ENCODE measurements at places on chromosomes 12 and 14. TPM values are rescaled to one million over a fixed set of nuclear protein-coding genes. Genes with fewer than 3 reads are reported as not detected.

The BDKRB1 gene
- 2.5 TPM for total RNA-seq

The EPYC gene
- total RNA-seq, result not detected

The TAS2R13 gene
- total RNA-seq, result 0.58 TPM

The TAMALIN gene
- 9.0 TPM for total RNA-seq

The HOXC6 gene
- under 0.01 TPM for total RNA-seq

The COX8C gene
- total RNA-seq, result not detected

Measured in regular cardiac myocyte (primary cell).